Activated naive CD4-positive, alpha-beta T cell treated with anti-CD3 and anti-CD28 coated beads for 36 hours (primary cell): ENCODE measurements at places on chromosomes 5 and 9. TPM values are rescaled to one million over a fixed set of nuclear protein-coding genes. Genes with fewer than 3 reads are reported as not detected.

GRCh38 chr5:157245476-157245875 is 20.4 kb upstream of the CYFIP2 start:
- no peak overlapping the region for H3K4me3 ChIP-seq
- H3K27me3 ChIP-seq = no peaks in the 10 kb centered on the region
- H3K27ac ChIP-seq = peak overlapping the region; percentile 96
- H3K4me1 ChIP-seq = peaks cover 95% of the 10 kb centered on the region
- DNase-seq = no peak

- H3K4me1 ChIP-seq = no peaks in the 10 kb centered on the region
- no peak overlapping the region for H3K27ac ChIP-seq
- H3K36me3 ChIP-seq = no peaks in the 10 kb centered on the region
- no peak for DNase-seq
- H3K4me3 ChIP-seq = no peak overlapping the region
- H3K27me3 ChIP-seq = no peaks in the 10 kb centered on the region
These were observed 671.4 kb downstream of the NR2F1-AS1 start for GRCh38 chr5:92909602-92909962.

- peaks cover 31% of the 10 kb centered on the region for H3K4me1 ChIP-seq
- no peak for DNase-seq
- H3K4me3 ChIP-seq = no peak overlapping the region
- H3K36me3 ChIP-seq = no peaks in the 10 kb centered on the region
These were observed 41.1 kb downstream of the ALG2 start for GRCh38 chr9:99180662-99181061.

DNA sequence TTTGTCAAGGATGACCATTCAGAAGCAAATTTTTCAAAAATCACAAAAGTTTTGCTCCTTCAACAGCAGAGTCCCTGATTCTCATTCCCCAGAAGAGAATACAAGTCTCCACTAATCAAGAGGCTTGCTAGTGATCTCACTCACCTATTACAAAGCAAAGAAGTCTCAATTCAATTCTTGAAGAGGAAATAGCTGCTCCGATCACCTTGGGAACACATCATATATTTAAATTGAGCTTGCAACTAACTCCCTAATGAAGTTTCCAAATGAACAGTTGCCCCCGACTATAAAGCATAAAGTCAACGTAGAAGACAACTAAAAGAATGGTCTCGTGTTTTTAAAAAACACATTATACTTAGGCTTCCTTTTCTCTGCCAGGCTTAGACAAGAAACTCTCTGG is 1.6 kb downstream of the LIFR start:
- peaks cover 51% of the 10 kb centered on the region for H3K27me3 ChIP-seq
- H3K4me3 ChIP-seq = peak overlapping the region; percentile 11
- H3K4me1 ChIP-seq = peaks cover 7% of the 10 kb centered on the region
- H3K36me3 ChIP-seq = no peaks in the 10 kb centered on the region
- DNase-seq = no peak

DNA sequence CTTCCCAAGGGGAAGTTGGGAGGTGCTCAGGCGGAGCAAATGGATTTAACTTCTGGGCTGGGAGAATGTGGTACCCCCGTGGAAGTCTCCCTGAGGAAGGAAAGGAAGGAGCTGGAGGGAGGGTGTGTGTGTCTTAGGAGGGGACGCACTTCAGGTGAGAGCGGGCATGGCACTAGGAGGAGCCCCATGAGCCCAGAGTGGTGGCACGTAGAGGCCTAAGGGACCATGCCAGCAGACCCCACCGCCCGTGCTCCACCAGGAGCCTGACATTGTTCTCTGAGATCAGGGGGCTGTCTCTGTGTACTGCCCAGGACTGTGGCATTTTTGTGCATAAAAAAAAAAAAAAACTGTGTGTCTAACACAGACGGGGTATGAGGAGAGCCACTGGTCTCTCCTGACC is 18.5 kb upstream of the AHRR start:
- H3K4me1 ChIP-seq = peaks cover 18% of the 10 kb centered on the region
- H3K4me3 ChIP-seq = no peak overlapping the region
- no peak overlapping the region for H3K27ac ChIP-seq
- peaks cover 5% of the 10 kb centered on the region for H3K36me3 ChIP-seq

DNA sequence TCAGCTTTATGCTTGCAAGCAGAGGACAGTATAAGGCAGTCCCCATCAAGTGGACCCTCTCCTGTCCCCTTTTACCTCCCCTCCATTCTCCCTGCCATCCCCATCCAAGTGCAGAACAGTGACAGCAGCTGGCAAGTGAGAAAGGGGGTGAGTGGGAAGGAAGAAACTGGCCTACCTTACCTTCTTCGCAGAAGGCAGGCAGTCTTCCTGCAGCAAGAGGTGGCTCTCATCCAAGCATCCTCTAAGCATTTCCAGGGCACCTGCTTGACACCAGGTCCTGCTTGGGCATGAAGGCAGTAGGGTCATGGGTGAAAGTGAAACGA is 77.3 kb upstream of the SH3PXD2B start:
- DNase-seq = no peak
- no peak overlapping the region for H3K27ac ChIP-seq
- no peak overlapping the region for H3K4me3 ChIP-seq
- peaks cover 9% of the 10 kb centered on the region for H3K27me3 ChIP-seq
- no peaks in the 10 kb centered on the region for H3K36me3 ChIP-seq

- DNase-seq = no peak
- H3K27me3 ChIP-seq = no peaks in the 10 kb centered on the region
- H3K4me3 ChIP-seq = no peak overlapping the region
- H3K27ac ChIP-seq = no peak overlapping the region
These were observed 63.4 kb upstream of the PAPPA start for GRCh38 chr9:116090030-116090770.

DNA sequence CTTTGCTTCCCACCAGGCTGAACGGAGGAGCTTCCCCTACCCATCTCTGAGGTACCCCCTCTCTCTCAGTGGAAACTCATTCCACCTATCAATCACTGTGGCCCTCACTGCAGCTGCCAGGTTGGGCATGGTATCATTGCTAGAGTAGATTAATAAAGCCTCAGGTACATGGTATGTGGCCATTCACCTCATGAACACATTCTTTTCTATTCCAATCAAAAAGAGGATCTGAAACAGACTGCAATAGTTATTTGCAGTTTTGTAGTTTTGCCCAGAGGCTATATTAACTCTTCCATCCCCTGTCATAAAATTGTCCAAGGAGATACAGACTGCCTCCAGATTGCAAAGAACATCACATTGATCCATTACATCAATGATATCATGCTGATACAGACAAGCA is 85.8 kb upstream of the MVB12B start:
- H3K4me3 ChIP-seq = no peak overlapping the region
- H3K36me3 ChIP-seq = no peaks in the 10 kb centered on the region

- H3K4me3 ChIP-seq = no peak overlapping the region
- H3K36me3 ChIP-seq = no peaks in the 10 kb centered on the region
- no peak for DNase-seq
- H3K27ac ChIP-seq = no peak overlapping the region
These were observed 139.5 kb downstream of the FSTL4 start for GRCh38 chr5:133472829-133473228.

DNA sequence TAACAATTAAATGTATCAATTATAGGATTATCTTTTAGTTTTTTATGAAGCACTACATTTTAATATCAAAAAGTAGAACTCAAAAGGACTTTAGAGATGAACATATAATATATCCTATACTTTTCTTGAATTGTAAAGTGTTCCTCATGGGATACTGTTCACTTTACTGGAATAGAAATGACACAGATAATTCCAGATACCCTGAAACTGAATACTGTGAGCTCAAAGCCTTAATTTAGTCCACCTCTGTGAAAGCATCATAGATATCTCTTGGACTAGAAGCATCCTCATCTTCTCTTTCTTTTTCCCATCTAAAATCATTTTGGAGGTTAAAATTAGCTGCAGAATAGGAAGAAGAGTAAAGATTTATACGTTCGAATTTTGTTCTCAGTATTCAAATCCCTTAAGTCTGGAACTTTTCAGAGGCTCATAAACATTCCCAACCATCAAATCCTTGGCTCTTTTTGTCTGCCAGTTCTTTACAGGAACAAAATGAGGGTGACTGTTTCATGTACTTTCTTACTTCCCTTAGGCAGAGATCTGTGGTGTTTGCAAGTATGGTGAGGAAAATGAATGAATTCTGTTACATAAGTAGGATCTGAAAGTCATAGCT is 49.4 kb downstream of the ADAMTS19 start:
- no peaks in the 10 kb centered on the region for H3K4me1 ChIP-seq
- no peak for DNase-seq
- no peak overlapping the region for H3K4me3 ChIP-seq
- no peaks in the 10 kb centered on the region for H3K27me3 ChIP-seq

DNA sequence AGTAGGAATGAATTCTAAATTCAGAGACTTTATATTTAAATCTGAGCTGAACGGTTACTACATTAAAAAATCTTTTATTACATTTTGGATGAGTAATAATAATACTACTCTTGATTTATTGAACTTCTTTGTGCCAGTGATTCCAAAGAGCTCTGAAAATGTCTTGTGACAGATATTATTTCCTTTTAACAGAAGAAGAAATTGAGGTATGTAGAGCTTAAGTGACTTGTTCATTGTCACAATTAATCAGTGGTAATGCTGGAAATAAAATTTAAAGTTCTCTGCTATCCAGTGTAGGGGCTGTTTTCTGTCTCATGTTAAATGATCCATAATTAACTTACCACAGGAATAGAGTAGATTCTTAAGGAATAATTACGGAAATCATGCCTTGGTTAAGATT is 335.3 kb downstream of the KIAA0825 start:
- no peaks in the 10 kb centered on the region for H3K4me1 ChIP-seq
- no peak overlapping the region for H3K27ac ChIP-seq
- no peak for DNase-seq
- H3K27me3 ChIP-seq = no peaks in the 10 kb centered on the region
- H3K4me3 ChIP-seq = no peak overlapping the region

DNA sequence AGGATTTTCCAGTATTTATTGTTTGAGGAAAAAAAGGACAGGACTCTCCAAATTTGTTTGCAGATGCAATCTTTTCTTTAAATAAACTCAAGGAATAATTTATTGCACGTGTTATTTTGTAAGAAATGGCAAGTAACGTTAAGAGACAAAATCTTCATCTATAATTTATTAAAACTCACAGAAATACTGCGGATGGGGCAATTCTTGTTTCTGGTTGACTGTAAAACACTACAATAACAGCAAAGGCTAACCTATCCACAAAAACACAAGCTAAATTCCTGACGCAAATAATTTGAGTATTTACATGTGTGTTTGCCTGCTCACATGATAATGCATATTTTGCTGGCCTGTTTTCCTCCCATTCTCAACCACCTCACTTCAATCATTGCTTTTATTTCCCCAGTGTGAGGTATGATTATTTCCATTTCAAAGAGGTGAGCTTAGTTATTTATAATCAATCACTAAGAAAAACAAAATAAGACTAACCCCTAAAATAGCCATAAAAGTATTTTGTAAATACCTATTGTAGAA is 619.4 kb downstream of the PDE4D start:
- H3K36me3 ChIP-seq = no peaks in the 10 kb centered on the region
- H3K4me3 ChIP-seq = no peak overlapping the region
- no peak overlapping the region for H3K27ac ChIP-seq
- no peak for DNase-seq
- peaks cover 10% of the 10 kb centered on the region for H3K4me1 ChIP-seq

GRCh38 chr5:109230369-109230768 is 179.4 kb downstream of the PJA2 start:
- peaks cover 7% of the 10 kb centered on the region for H3K27me3 ChIP-seq
- H3K4me3 ChIP-seq = no peak overlapping the region
- no peak overlapping the region for H3K27ac ChIP-seq

DNA sequence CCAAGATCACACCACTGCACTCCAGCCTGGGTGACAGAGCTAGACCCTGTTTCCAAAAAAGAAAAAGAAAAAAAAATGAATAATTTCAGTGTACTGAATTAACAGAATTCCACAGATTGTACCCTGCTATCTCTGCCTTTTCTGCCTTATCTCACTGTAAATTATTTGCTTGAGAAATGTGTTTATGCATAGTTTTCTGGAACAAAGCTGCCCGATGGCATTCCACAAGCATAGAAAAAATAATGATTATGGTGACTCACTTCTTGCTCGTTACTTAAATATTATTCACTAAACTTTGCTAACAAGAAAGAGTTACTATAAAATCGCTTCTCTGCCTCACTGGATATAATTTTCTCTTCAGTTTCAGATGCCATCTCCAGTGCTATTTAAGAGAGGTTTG is 88.7 kb upstream of the FAM169A start:
- DNase-seq = no peak
- H3K4me1 ChIP-seq = no peaks in the 10 kb centered on the region
- H3K36me3 ChIP-seq = peaks cover 1% of the 10 kb centered on the region
- no peak overlapping the region for H3K27ac ChIP-seq
- H3K4me3 ChIP-seq = no peak overlapping the region
- peaks cover 3% of the 10 kb centered on the region for H3K27me3 ChIP-seq

DNA sequence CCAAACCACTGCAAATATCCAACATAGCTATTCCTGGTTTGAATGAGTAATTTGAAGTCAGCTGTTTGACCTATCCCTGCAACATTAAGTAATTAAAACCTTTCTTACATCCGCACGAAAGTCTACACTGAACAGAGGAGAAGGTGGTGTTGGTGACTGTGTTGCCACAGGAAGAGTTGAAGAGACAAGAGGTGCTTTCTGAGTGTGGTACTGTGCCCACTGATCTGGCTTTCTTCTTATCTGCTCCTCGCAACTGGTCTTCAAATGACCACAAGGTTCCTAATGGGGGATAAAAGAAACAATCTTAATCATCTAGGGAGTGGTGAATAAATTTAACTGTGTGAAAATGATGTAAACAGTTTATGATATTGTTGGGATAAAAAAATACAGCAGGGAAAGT is 29.4 kb upstream of the PDCL start:
- H3K4me1 ChIP-seq = peaks cover 2% of the 10 kb centered on the region
- no peak overlapping the region for H3K4me3 ChIP-seq
- no peak overlapping the region for H3K27ac ChIP-seq
- DNase-seq = no peak
- no peaks in the 10 kb centered on the region for H3K27me3 ChIP-seq
- H3K36me3 ChIP-seq = peaks cover 18% of the 10 kb centered on the region

PCDHGA6 gene
- total RNA-seq = 0.05 TPM

MARVELD2 gene
- 0.45 TPM for total RNA-seq

TSLP gene
- 0.99 TPM for total RNA-seq

PGM5 gene
- total RNA-seq = not detected

C9orf152 gene
- total RNA-seq = not detected
